ENCODE measurements at places on chromosomes 1 and 21. TPM values are rescaled to one million over a fixed set of nuclear protein-coding genes. Genes with fewer than 3 reads are reported as not detected.

DNA sequence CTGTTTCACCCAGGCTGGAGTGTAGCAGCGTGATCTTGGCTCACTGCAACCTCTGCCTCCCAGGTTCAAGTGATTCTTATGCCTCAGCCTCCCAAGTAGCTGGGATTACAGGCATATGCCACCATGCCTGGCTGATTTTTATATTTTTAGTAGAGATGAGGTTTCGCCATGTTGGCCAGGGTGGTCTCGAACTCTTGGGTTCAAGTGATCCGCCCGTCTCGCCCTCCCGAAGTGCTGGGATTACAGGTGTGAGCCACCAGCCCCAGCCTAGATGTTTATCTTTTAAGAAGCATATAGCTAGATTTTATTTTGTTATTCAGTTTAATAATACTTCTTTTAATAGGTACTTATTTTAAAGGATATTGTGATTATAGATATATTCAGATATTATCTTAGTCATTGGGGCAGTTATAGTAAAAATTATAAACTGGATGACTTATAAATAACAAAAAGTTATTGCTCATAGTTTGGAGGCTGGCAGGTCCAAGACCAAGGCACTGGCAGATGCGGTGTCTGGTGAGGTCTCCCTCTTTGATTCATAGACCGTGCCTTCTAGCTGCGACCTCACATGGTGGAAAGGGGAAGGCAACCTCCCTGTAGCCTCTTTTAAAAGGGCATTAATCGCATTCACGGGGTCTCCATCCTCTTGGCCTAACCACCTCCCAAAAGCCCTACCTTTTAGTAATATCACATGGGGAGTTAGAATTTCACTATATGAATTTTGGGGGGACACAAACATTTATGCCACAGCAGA, 3.1 kb upstream of the KCNE2 start:
- H3K27ac ChIP-seq = no peak overlapping the region
- peaks cover 8% of the 10 kb centered on the region for H3K4me1 ChIP-seq
- DNase-seq = no peak

DNA sequence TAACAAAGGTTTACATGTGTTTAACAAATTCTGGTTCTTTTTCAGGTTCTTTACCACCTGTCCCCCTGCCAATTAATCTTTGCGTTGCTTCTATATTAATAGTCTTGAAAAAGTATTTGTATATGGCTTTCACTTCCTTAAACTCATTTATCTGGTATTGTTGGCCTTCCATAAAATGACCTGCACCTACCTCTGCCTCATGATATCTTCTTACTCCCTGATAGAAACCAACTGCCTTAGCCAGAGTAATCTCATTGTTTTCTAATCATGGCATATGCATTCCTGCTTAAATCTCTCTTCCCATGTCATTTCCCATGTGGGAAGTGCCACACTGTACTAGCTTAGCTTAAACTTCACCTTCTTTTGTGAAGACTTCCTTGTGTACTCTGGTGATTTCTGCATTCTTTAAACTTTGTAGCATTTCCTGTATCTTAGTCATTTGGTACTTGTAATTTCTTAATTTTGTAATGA, 8.7 kb downstream of the SMG7 start:
- H3K36me3 ChIP-seq = no peaks in the 10 kb centered on the region
- peak overlapping the region; percentile 66 for H3K27ac ChIP-seq
- DNase-seq = no peak
- H3K4me1 ChIP-seq = peaks cover 56% of the 10 kb centered on the region
- peak overlapping the region; percentile 48 for H3K4me3 ChIP-seq
- H3K27me3 ChIP-seq = no peaks in the 10 kb centered on the region

DNA sequence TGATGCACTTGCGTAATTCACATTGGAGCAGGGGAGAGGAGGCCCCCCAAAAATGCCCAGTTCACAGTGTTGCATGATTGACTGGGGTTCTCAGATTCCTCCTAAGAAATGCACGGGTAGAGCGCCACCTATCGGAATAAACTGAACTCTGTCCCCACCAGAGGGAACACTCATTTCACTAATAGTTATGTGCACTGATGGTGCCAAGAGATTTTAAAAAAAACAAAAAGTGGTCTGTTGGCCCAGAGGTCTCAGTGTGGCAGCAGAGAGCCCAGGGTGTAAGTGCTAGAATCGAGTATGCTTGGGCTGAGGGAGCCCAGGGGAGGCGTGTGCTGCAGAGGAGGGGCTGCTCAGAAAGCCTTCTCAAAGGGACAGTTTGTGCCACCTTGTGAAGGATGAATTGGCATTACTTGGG, 6.9 kb downstream of the PINK1 start:
- no peaks in the 10 kb centered on the region for H3K36me3 ChIP-seq
- no peak overlapping the region for H3K4me3 ChIP-seq
- no peaks in the 10 kb centered on the region for H3K4me1 ChIP-seq
- peak; percentile 49 for DNase-seq
- H3K27me3 ChIP-seq = no peaks in the 10 kb centered on the region

DNA sequence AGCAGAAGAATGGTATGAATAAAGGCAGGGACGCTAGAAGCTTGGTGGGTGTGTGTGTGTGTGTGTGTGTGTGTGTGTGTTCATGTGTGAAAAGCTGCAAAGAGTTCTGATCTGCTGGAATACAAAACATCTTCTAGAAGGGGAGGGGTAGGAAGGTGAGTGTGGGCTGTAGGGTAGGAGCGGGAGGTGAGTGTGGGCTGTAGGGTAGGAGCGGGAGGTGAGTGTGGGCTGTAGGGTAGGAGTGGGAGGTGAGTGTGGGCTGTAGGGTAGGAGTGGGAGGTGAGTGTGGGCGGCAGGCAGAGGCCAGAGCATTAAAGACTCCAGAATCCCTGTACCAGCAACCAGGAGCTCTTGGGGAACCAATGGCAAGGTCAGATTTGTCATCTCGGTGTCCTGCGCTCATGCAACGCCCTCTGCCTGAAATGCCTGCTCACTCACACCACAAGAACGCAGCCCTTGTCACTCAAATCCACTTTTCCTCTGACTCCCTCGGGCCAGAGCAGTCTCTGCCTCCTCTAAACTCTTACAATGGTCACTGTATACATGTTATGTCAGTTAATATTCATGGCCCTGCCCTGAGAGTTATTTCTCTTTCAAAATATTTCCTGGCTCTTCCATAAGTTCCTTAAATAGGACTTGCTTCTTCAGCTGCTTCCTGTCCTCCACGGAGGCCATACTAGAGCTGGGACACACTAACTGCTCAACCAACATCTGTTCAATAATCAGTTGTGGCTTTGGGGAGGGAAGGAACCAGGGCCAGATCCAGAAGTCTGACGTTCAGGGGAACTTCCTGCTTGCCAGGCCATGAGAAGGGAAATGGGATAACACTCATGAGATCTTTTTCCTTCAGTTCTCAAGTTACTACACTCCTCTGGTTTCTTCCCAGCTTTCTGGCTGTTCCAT, 53.6 kb upstream of the ZNF644 start:
- no peak overlapping the region for H3K4me3 ChIP-seq
- H3K4me1 ChIP-seq = no peaks in the 10 kb centered on the region
- no peak overlapping the region for H3K27ac ChIP-seq
- no peaks in the 10 kb centered on the region for H3K36me3 ChIP-seq

GRCh38 chr1:5737081-5737480, 255.1 kb downstream of the NPHP4 start:
- DNase-seq = no peak
- no peak overlapping the region for H3K4me3 ChIP-seq
- H3K27me3 ChIP-seq = peaks cover 2% of the 10 kb centered on the region
- no peak overlapping the region for H3K27ac ChIP-seq
- H3K36me3 ChIP-seq = no peaks in the 10 kb centered on the region

- no peaks in the 10 kb centered on the region for H3K4me1 ChIP-seq
- no peak overlapping the region for H3K4me3 ChIP-seq
- DNase-seq = no peak
- H3K27me3 ChIP-seq = peaks cover 85% of the 10 kb centered on the region
Observed at GRCh38 chr1:30286241-30286987, 437.0 kb downstream of the MATN1 start.

DNA sequence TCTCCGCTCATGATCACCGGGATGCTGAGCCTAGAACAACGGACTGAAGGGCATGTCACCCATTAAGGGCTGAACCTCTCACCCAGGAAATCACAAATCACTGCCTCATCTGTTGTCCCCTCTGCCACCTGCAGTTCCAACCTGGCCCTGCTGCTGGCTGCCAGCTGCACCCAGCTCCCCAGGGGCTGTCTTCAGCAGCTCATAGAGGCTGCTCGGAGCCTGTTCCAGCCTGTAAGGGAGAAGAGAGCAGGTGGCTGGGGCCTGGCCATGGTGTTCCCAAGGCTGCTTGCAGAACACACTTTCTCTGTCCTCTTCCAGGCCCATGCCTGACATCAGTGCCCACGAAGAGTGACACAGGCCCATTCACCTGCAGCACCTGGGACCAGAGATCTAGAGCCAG, 44.5 kb upstream of the DISP3 start:
- H3K27me3 ChIP-seq = peaks cover 91% of the 10 kb centered on the region
- no peak overlapping the region for H3K27ac ChIP-seq
- no peaks in the 10 kb centered on the region for H3K36me3 ChIP-seq
- no peaks in the 10 kb centered on the region for H3K4me1 ChIP-seq
- H3K4me3 ChIP-seq = no peak overlapping the region
- no peak for DNase-seq

- no peak for DNase-seq
- H3K4me1 ChIP-seq = peaks cover 18% of the 10 kb centered on the region
- no peak overlapping the region for H3K4me3 ChIP-seq
- no peak overlapping the region for H3K27ac ChIP-seq
Observed at GRCh38 chr1:16085522-16085921, 12.1 kb upstream of the FAM131C start.

GRCh38 chr1:27166351-27166802, 11.5 kb upstream of the SLC9A1 start:
- H3K36me3 ChIP-seq = peaks cover 5% of the 10 kb centered on the region
- H3K4me3 ChIP-seq = no peak overlapping the region
- peaks cover 11% of the 10 kb centered on the region for H3K4me1 ChIP-seq
- DNase-seq = no peak

The CFAP126 gene
- not detected for total RNA-seq
